8988T (cell line): ENCODE measurements at places on chromosomes 3 and 15.

DNA sequence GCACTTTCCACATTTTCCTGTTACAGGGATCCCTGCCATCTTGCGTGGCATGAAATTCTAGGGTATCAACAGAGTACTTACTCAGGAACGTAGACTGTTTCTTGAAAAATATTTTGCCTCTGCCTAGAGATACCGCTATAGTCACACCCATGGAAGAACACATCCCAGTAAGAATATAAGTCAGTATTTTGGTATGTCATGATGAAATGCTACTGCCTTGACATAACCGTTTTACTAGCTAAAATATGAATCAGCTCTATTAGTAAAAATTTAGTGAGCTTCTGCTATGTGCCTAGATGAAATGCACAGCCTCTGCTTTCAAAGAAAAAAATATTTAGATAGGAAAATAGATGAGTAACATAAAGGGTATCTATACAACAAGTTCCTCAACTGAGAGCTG is 276.4 kb downstream of the TBC1D5 start:
- DNase-seq = no peak

- no peak for DNase-seq
Measured at GRCh38 chr3:131324923-131325322, 56.7 kb upstream of the NUDT16 start.

DNA sequence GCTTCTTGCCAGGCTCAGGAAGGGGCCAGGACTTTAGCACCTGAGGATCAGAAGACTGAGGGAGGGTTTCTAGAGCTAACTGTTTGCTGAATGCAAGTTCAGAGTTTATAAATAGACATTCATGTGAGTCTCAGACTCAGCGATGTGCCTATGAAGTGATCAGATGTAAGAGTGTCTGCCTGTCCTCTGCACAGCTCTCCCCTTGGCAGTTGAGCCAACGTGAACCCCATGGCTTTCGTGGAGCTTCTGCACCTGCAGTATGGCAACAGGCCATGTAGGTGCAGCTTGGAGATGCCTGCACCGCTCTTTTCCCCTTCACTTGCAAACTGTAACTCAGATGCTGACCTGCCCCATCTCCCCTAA is 141.9 kb downstream of the CHDH start:
- no peak for DNase-seq

DNA sequence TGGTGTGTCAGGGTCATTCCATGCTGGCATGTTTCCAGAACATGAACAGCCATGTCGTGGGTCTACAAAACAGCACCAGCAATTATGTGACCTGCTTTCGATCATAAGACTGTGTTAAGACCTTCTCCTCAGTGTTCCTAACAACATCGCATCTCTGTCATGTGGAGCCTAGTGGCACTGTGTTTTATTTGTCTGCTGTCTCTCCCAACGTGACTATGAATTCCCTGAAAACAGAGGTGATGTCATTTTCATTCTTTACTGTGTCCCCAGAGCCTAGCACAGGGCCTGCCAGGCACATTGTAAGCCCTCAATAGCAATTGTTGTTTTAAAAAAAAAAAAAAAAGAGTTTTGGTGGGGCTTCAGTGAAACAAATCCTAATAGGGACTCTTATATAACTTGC is 94.2 kb upstream of the IL12A start:
- DNase-seq = no peak

DNA sequence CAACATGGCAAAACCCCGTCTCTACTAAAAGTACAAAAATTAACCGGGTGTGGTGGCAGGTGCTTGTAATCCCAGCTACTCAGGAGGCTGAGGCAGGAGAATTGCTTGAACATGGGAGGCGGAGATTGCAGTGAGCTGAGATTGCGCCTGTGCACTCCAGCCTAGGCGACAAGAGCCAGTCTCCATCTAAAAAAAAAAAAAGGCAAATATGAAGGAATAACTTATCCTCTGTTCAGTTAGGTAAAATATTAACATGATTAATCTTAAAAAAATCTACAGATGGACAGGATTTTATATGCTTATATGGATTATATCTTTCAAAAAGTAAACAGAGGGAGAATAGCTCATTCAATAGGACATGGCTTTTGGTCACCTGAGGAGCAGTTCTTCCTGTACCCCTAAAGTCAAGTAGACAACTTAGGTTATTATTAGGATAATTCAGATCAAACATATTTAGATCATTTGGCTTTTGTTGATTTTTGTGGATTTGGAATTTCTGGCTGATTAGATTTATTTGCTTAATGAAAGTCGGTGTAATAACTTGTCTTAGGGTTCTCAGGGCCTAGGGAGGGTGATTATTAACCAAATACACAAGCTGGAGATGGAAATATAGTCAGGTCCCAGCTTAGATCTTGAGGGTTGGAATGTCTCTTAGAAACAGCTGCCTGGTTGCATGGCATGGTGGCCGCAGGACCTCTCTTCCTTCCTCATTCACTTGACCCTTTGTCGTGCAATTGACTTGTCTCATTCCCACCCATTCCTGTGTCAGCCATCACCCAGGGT is 82.1 kb upstream of the ONECUT1 start:
- DNase-seq = no peak

- DNase-seq = no peak
Measured at GRCh38 chr3:27094721-27095120, 274.5 kb downstream of the NEK10 start.

- no peak for DNase-seq
Measured at GRCh38 chr15:80494756-80495155, 90.6 kb downstream of the ARNT2 start.

GRCh38 chr3:125477701-125478100 is 42.3 kb downstream of the SNX4 start:
- DNase-seq = no peak

DNA sequence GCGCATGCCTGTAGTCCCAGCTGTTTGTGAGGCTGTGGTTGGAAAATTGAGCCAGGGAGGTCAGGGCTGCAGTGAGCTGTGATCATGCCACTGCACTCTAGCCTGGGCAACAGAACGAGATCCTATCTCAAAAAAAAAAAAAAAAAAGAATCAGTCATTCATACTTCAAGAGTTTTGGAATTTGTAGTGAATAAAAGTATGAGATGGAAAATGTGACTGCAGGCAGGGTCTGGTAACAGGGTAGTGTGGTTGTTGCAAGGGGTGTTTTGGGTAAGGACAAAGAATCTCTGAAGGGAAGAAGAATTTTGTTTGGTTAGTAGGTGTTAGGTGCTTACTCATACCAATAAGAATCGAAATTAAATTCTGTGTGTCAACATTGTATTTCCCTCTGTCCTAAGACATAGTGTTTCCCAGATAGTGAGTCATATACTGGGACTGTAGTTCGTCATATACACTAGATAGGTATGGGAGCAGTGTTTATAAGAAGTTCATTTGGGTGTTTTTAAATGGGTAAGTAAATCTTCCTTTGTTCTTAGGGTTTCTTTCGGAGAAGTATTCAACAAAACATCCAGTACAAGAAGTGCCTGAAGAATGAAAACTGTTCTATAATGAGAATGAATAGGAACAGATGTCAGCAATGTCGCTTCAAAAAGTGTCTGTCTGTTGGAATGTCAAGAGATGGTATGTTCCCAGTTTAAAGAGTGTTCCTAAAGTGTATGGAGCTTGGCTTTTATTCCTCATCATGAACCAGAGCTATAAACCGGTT is 14.2 kb downstream of the NR1D2 start:
- no peak for DNase-seq

DNA sequence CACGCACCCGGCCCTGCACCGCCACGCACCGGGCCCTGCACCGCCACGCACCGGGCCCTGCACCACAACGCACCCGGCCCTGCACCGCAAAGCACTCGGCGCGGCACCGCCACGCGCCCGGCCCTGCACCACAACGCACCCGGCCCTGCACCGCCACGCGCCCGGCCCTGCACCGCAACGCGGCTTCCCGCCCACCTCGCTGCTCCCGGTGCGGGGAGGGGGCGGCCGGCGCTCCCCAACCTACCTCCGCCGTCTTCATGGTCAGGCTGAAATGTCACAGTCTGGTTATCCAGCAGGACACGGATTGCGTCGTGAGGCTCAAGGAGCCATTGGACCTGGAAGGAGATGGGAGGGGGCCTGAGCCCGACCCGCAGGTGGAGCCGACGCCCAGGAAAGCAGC is 41.8 kb downstream of the MUC20 start:
- DNase-seq = no peak

DNA sequence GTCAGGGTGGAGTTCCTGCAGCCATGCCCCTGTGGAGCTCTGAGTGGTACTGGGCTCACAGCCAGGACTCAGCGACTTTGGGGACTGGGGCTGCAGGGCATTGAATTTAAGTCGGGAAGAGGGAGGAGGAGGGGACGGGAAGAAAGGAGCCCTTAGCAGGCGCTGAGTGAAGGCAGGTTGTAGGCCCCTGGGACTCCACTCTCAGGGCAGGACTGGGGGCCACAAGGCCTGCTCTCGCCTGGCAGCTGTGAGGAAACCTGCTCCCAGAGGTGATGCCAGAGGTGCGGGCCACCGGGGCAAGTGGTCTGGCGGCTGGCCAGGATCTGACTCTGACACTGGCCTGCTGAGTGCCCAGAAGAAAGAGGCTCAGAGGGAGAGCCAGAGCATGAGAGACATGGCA is 73.5 kb downstream of the EPHB3 start:
- no peak for DNase-seq

GRCh38 chr15:63010920-63011693 is 31.4 kb upstream of the TPM1 start:
- DNase-seq = no peak

GRCh38 chr3:25262322-25262721 is 165.7 kb upstream of the RARB start:
- DNase-seq = no peak

GRCh38 chr3:4071481-4072184 is 231.5 kb upstream of the SETMAR start:
- no peak for DNase-seq
